Stimulated activated CD4-positive, alpha-beta T cell treated with anti-CD3 and anti-CD28 coated beads, Interleukin-1b, Interleukin-23, amount 100 ng/mL, for 48 hours (primary cell): ENCODE measurements at places on chromosomes 13 and 19.

GRCh38 chr13:37701972-37702371 is 103.4 kb upstream of the POSTN start:
- DNase-seq: no peak

- no peak for DNase-seq
Observed at GRCh38 chr13:43054803-43055802, 31.7 kb downstream of the DNAJC15 start.

GRCh38 chr13:76622315-76623040 is 263.7 kb downstream of the KCTD12 start:
- no peak for DNase-seq

GRCh38 chr19:6457958-6458694 is 1.5 kb downstream of the SLC25A23 start:
- DNase-seq: no peak

- no peak for DNase-seq
Observed at GRCh38 chr19:18975011-18975410, 34.0 kb upstream of the HOMER3 start.

GRCh38 chr13:33723772-33724435 is 94.0 kb upstream of the RFC3 start:
- DNase-seq: peak; percentile 64

DNA sequence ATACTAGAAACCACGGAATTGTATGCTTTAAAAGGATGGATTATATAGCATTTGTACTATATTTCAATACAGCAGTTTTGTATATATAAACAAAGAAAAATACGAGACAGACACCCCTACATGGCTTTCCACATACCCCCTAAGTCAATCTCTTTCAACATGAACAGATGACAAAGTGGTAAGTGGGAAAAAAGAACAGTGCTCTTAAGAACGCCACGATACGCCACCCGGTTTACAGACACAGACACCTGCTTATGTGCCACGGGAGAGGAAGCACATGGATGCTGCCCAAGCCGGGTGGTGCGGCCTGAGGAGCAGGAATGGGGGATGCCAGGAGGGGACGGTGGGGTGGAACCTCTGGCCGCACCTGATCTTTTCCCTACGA is 8.1 kb downstream of the CAPS start:
- no peak for DNase-seq

DNA sequence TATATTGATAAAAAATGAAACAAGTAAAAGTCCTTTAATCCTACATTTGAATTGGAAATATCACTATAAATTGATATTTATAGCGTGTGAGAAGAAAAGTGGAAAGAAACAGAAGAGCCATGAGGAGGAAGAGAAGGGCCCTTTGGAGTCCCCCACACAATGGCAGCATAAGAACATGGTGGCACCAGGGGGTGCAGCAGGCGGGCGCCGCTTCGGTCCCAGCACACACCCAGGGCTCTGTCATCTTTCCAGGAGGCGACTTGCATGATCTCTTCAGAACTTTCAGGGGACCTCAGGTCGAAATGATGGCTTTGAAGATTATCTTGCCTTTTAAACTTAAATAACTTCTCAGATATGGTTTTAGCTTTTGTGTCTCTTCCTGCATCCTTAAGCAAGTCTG is 91.8 kb downstream of the TUBGCP3 start:
- DNase-seq: no peak

GRCh38 chr19:42433503-42434260 is 6.5 kb upstream of the LIPE start:
- DNase-seq: peak; percentile 57

GRCh38 chr13:62088165-62088564 is 672.5 kb upstream of the PCDH20 start:
- DNase-seq: no peak

DNA sequence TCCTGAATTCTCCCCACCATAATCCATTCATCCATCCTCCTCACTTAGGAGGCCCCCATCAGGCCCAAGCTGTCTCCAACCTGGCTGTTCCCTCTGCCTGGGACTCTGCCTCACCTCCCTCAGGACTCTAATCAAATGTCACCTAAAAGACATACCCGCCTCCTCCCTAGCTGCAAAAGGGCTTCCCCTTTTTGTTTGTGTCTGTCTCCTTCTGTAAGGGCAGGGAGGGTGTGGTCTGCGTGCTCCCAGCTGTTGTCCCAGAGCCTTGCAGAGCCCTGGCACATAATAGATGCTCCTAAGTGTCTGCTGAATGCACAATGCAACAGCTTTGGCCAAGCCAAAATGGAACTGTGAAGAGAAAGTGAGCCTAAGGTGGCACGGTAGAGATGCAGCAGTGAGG is 4.4 kb downstream of the TRIR start:
- DNase-seq: no peak

DNA sequence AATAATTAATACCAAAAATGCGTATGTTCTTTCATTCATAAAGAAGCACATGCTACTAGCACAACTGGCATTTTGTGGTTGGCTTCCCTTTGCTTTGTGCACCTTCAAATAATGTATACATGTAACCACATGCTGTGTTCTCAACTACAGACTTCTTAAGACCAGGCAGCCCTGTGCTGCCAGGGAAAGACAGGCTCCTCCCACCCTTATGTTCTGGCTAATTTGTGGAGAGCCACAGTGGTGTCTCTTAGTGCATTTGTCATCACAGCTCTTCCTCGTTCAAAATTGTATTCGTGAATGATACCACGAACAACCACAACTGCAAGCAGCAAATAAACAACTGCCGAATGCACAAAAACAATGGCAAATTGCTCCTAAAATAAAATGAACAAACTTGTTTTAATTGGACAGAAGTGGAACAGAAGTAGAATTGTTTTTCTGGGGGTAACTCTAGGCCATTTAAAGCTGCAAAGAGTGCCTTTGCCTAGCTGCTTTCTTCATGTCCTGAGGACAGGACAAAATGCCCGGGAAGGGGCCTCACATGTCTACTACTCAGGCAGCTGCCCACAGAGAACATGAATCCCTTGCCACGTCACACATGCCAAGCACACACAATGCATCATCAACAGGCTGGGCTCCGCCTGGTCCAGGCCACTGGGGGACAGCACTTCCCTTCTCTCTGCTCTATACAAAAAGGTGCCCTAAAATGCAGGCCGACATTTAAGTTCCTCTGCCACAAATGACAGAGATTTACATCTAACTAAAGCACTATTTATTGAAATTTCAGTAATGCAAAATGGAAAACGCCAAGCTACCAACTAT is 21.7 kb downstream of the IRS2 start:
- no peak for DNase-seq

DNA sequence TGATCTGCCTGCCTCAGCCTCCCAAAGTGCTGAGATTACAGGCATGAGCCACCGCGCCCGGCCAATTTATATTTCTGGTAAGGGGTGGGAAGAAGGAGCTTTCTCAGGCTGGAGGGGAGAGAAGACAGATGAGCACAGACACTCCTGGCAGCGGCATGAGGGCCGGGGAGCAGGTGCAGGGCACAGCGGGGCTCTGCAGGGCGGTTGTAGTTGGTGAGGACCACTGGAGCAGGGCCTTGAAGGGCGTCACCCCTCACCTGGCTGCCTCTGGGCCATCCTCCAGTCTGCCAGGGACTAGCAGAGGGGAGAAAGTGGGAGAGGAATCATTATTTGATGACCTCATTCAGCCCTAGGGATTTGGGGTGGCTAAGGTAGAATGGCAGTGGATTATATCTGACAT is 8.6 kb upstream of the CSNK1G2 start:
- no peak for DNase-seq

- no peak for DNase-seq
Observed at GRCh38 chr13:74825152-74825937, 656.6 kb downstream of the TBC1D4 start.

DNA sequence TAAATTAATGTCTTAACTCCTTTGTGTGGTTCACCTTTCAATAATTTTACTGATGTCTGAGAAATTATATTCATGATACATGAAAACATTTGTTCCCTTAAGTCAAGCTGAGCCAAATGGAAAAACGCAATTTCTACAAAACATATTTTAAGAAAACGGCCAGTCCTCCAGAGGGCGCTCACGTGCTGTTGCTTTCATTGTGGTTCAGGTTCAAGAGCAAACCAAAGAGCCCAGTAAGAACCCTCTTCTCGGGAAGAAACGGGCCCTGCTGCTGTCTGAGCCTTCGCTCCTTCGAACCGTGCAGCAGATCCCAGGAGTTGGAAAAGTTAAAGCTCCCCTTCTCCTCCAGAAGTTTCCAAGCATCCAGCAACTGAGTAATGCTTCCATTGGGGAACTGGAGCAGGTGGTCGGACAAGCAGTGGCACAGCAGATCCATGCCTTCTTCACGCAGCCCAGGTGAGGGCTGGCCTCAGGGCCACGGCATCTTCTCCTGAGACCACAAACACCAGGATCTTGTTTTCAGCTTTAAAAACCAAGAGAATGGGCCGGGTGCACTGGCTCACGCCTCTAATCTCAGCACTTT is 4.3 kb downstream of the FAAP24 start:
- peak; percentile 63 for DNase-seq

DNA sequence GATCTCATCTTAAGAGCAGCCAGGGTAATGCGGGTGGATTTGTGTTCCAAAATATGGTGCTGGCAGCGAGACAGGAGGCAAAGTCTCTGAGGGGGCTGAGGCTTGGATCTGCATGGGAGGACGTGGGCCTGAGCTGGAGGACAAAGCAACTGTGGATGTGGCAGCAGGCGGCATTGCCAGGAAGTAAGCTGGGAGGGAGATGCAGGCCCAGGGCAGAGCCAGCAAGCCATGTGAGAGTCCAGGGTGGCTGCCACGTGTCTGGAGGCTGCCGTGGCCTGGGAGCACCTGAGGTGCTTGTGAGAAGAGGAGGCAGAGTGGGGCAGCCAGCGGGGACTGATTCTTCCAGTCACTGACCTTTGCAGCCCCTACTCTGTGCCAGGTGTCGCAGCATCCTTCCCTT is 52.0 kb downstream of the DPF1 start:
- DNase-seq: no peak

DNA sequence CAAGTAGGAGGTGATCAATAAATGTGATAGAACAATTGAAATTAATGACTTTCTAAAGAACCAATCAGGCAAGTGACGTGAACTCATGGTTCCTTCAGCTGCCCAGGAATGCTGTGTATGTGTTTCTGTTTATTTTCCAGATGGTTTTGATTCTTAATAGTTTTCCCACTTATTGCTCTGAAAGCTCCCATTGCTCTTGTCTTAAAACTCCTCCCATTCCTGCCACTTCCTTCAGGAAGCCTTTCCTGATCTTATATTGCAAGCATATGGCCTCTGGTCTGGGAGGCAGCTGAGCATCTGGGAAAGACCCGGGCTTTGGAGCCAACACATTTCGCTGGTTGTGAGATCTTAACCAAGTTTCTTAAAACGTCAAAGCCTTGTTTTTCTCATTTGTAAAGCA is 17.1 kb upstream of the LATS2 start:
- no peak for DNase-seq

DNA sequence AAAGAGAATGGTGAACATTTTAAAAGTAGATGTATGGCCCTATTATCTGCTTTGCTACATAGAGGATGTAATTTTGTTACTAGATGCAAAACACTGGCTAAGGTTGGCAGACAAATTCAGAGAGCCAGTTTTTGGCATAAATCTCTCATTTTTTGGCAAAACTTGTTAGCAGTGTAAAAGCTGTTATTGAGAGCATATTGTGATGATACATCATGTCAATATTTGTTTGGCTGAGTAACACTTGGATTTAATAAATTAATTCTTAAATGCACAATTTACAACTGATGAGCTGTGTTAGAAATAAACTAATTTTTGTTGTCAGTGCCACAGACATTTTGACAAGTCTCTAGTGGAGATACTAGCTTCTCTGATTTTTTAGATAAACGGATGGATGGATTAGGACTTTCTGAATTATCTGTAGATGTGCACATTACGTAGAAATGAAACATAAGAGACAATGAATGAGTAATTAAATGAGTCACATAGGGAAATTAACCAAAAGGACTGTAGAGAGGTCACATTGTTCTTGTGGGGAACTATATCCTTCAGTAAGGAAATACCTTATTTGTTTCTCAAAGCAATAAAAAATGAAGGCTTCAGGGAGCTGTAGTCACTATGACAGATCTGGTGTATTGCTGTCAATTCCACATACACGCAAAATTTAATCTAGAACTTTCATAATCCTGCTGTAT is 17.4 kb downstream of the UFM1 start:
- no peak for DNase-seq

- DNase-seq: peak; percentile 35
Observed at GRCh38 chr13:32845952-32846950, 170.0 kb upstream of the KL start.

DNA sequence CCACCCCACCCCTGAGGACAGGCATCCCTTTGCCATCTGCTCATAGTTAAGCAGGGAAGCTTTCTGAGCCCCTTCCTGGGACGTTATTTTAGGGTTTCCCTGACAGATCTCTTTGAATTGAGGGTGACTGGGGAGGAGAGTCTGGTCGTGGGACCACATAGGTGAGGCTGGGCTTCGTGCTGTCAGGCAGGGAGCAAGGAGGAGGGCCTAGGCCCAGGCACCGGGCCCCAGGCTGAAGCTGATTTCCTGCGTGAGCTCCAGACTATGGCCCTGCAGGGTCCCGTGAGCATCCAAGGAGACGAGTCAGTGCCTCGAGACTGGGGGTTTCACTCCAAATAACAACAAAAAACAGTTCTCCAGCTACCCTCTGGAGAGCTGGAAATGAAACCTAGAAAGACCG is 60.4 kb downstream of the MYO9B start:
- no peak for DNase-seq

DNA sequence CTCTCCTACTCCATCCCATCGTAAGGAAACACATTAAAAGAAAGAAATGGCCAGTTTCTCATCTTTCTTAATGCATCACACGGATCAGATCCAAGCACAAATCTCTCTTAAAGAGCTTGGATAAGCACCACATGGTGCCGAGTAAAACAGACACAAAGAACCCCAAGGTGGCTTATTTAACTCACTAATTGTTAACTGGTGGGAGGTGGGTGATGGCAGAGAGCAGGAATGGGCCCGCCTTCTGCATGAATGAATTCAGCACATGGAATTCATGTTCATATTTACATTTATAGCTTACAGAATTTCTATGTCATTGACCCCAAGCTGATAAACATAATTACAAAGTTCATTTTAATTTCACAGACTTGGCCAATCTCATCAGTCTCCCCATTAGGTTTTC is 89.9 kb downstream of the MZT1 start:
- no peak for DNase-seq

- peak; percentile 85 for DNase-seq
Observed at GRCh38 chr19:35644987-35645679, 3.0 kb upstream of the COX6B1 start.
